Amniotic stem cell (primary cell): ENCODE measurements at places on chromosomes 1 and 21.
A peak's percentile ranks its signal among the peaks of the same experiment; 100 is the strongest.

DNA sequence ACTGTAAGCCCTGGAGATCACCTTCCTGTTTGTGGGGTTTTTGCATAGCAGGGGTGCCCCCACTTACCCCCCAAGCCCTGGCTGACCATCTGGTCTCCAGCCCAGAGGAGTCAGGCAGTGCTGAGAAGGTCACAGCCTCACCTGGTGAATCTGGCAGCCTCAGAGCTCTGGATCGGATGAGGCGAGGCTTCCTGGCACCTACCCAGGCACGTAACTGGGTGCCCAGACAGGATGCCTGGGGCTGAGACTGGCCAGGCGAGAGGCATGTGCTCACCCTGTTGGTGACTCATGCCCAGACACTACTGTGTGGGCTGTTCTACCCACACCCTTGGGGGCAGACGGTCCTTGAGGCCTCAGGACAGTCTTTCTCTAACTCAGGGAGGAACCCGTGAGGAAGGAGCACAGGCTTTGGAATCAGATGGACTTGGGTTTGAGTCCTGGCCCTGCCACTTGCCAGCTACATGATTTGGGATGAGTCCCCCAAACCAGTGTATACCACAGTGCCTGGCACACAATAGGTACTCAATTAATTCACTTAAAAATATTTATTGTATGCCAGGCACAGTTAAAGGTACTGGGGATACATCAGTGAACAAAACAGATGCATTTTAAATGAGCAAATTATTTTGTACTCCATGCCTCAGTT is 15.1 kb upstream of the PADI3 start:
- peak; percentile 77 for DNase-seq

- DNase-seq = no peak
These were observed 295.4 kb downstream of the AKT3 start for GRCh38 chr1:243554686-243555085.

DNA sequence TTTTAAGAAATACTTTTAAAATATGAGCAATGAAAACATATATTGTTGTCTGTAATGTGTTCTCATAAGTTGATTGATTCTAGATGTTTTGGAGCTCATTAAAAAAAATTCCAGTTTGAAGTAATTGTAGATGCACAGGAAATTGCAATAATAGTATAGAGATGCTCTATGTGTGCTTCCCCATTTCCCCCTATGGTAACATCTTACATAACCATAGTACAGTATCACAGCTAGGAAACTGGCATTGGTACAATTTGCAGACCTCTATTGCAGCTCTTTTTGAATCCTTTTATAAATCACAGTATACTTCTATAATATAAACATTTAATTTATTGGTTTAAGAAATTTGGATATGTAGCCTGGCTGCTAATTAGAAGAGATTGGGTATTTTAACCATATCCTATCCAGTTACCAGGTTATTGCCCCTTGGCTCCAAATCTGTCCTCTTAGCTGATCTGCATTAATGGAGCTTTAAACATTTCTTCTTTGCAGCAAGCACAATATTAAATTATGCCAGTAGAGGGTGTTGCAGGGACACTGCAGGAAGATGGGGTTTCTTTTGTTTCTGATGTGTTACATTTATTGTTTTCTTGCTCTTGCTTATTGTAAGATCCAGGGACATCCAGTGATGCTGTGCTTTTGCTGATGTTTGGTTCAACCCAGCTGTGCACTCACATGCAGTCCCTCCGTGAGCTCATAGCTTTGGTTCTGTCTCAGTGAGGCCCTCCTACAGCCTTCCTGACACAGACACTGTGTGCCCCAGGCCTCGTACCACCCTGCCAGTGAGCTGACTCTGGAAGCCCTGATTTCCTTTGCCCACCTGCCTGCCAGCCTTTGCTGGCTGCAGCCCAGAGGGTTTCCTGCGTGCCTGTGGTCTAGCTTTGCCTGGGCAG is 103.3 kb downstream of the RABGAP1L start:
- peak; percentile 18 for DNase-seq

GRCh38 chr1:216686860-216687766 is 36.1 kb downstream of the ESRRG start:
- DNase-seq = no peak

DNA sequence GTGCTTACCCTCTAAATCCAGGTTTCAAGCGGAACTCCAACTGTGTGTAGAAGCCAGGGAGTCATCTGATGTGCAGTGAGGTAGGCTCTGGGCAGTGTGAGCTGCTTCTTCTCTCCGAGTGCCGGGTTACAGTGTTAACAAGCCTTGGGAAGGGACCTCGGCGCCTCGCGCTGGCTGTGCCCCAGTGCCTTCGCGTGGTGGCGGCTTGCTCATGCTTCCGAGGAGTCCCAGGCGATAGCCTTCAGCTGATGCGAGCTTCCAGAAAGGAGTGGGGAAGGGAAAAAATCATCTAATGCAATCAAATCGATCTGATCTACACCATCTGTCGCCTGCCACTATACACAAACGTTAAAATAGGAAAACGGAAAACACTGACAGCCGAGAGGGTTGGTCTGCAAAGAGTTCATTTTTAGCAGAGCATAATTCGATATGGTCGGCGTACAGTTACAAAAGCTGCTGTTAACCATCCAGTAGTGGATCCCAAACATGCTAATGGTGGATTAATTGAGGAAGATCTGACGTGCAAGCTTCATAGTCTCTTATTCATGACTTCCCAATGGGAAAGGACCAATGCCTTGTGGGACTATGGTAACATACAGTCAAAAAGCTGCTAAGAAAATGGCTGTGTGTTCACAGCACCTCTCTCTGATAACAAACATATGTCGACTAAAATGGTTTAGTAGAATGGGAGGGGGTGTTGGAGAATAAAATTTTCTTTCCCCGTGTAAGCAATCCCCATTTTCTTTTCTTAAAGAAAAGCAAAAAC is 128.7 kb upstream of the DPYD start:
- DNase-seq = no peak

GRCh38 chr1:15347182-15347581 is 62.5 kb upstream of the EFHD2 start:
- DNase-seq = no peak

DNA sequence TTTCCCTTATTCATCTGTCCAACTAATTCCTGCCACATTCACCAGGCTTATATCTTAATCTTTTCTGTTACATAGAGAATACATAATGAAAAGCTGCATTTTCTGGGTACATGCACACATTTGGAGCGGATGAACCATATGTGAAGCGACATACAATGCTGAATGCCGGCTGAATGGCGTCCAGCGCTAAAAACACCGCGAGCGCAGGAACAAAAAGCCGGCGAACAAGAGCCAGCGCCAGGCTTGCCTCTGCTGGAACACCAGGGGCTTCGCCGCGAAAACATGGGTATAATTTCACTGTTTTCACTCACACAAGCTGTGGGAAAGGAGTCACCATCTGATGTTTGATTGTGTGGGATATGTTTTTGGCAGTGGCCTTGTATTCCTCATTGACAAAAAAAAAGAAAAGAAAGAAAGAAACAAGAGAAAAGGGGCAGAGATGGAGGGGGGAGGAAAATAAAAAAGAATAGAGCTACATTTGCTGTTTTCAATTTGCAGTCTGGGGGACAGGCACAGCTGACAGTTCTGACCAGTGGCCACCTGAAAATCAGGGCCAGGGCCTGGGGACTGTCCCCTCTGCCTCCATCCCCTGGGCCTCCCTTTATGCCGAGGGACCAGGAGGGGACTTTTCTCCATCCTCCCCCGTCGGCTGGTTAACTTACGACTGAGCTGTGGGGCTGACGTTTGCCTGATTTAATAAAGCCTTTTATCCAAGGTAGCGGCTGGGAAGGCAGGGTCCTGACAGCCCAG is 70.2 kb upstream of the OLIG2 start:
- no peak for DNase-seq

- no peak for DNase-seq
These were observed 451.3 kb downstream of the AJAP1 start for GRCh38 chr1:5105744-5106143.

DNA sequence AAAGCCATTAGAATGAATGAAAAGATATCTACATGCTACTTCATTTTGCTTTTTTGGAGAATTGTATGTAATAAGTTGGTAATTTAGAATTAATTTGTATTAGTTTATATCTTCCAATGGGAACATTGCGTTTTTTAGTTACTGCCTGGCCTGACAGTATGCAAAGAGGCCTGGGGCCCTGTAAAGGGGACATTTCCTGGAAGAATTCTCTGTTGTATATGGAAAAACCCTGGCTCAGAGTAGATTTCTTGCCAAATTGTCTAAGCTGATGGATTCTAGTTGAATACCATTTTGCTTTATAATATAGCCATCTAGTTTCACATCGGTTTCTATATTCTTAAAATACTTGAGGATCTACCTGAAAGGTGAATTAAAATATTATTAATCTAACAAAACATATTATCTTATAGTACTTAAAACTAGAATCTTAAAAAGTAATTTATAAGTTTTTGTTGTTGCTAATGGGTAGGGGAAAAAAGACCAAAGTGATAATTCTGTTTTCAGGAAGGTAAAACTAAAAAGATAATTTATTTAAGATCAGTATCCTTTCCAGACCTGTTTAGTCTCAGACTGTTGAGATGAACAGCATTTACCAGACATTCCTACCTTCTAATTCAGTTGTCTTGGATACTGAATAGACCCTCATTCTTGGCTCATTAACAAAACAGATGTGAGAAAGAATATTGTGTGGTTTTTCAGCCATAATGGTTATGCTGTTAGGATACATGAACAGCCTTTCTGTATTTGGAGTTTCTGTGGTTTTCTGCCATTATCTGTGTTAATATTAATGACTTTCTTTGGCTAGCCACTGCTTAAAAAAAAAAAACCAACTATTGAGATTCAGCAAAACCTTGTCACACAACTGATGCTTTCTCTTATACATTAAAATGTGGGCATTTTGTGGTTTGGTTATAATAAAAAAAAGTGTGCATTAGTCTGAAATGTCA is 4.8 kb downstream of the AGO3 start:
- DNase-seq = no peak

- no peak for DNase-seq
These were observed 121.7 kb downstream of the ZZZ3 start for GRCh38 chr1:77560741-77561140.

- DNase-seq = no peak
These were observed 13.6 kb downstream of the LRRC42 start for GRCh38 chr1:53959664-53960250.

DNA sequence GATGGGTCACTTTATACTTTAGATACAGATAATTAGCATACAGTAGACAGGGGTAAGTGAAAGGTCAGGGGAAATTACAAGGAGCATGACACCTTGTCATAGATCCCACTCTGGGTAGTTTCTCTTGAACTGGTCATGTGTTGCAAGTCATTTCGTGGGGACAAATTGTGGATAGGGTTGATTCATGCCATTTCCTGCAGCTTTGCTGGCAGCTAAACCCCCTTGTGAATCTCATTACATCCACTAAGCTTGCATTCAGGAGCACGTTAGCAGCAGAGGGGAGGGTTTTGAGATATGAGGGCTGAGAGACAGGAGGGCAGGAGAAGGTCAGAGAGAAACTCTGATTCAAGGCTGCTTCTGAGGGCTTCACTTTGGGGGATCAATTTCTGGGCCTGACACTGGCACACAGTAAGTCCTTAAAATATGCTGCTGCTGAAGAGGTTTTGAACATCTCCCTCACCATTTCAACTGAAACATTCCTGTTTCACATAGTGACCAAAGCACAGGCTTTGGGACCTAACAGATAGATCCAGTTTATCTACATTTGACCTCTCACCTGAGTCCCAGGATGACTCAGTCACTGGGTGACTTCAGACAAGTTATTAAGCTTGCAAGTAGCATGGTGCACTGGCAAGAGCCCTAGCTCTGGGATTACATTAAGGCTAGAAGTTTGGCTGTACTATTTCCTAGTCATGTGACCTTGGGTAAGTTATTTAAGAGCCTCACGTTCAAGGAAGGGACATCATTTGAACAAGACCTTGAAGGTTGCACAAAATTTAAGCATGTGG is 206.0 kb upstream of the USP24 start:
- DNase-seq = no peak

- DNase-seq = no peak
These were observed 1.4 kb upstream of the CA14 start for GRCh38 chr1:150256198-150256553.

- no peak for DNase-seq
These were observed 1.2 kb upstream of the XPR1 start for GRCh38 chr1:180630408-180631193.

GRCh38 chr1:36269408-36269838 is 36.7 kb upstream of the SH3D21 start:
- DNase-seq = no peak

GRCh38 chr1:3729594-3730542 is 22.4 kb upstream of the CCDC27 start:
- no peak for DNase-seq

- no peak for DNase-seq
These were observed 19.3 kb upstream of the ACBD6 start for GRCh38 chr1:180521474-180522212.

DNA sequence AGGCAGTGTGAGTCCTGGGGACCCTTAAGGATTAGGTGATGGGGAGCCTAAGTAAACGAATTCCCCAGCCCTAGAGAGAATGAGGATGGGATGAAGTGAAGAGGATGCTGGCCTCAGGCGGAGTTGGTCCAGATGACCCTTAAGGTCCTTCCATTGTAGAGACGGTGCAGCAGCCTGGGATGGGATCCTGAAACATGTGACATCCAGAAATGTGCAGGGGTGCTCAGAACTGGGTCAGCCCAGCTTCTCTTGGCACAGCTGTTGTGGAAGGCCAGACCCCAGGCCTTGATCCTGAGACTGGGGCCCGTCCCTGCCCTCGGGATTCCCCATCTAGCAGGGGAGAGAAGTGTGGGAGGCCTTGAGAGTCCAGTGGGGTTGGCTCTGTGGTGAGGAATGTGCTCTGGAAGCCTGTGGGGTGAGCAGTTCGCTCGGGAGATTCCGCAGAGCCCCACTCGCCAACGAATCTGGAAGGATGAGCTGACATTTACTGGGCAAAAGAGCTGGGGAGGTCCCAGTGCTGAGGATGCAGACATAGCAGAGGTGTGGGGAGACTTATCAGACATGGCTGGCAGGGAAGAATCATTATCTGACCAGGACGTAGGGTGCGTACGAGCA is 28.1 kb downstream of the A3GALT2 start:
- DNase-seq = no peak

- DNase-seq = no peak
These were observed 3.6 kb upstream of the SPSB1 start for GRCh38 chr1:9289090-9289534.

- DNase-seq = no peak
These were observed 39.2 kb upstream of the SERBP1 start for GRCh38 chr1:67469431-67469830.
